ENCODE measurements at places on chromosomes 6 and 20. TPM values are rescaled to one million over a fixed set of nuclear protein-coding genes. Genes with fewer than 3 reads are reported as not detected.

DNA sequence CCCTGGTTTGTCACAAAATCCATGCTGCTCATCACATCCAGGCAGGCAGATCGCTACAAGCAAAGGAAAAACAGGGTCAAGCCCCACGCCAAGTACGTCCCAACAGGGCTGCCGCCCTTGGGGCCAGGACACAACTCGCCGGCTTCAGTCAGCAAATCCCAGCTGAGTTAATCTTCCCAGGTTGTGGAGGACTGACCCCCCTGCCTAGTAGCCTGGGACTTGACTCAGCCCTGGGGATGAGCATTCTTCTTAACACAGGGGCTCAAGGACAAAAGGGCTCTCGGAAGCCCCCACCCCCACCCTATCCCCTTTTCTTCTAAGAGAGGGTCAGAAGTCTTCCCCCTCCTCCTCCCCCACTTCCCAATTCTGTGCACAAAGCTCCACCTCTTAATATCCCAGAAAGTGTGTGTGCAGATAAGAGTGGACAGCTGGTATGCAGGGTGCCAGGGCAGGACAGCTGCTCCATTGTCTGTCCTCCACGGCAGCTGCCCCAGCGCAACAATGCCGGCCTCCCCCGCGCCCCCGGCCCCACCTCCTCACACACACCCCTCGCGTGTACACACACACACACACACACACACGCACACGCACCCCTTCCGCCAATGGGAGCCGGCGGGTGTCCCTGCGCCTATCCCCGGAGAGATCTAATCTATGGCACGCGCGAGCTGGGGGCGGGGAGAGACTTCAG lies 4.5 kb downstream of the DLL1 start:
- DNase-seq: peak; percentile 88

DNA sequence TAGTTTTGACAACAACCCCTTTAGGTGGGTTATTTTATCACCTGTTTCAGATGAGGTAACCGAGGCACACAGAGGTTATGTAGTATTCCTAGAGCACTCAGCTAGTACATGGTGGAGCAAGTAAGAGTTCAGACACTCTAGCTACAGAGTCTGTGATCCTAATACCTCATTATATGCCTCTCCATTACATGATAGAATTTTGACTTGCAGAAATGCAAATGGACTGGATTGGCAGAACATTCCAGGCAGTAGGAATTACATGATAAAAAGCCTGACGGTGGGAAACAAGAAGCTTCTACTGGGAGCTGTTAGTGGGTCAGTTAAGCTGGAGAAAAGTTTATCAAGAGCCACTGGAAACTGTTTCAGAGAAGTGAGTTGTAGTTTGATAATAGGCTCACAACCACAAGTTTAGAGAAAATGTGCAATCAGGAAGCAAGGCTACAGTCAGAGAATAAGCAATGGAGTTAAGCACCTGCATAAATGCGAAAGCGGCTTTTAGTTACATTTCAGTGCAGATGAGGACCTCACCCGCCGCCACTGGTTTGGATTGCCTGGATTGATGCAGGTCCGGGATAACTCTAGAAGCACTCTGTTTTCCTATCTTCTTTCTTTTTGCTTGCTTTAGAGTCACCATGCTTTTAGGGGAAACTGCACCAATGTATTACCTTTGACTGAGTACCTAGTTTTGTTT lies 34.7 kb upstream of the MYLK2 start:
- DNase-seq: no peak

GRCh38 chr20:45036044-45036755 lies 64.7 kb downstream of the KCNS1 start:
- DNase-seq: no peak

- DNase-seq: no peak
Observed at GRCh38 chr6:64383277-64383676, 747.7 kb downstream of the PHF3 start.

- DNase-seq: no peak
Observed at GRCh38 chr20:53910351-53911002, 159.9 kb downstream of the BCAS1 start.

GRCh38 chr6:104704191-104704590 lies 155.5 kb downstream of the HACE1 start:
- no peak for DNase-seq

DNA sequence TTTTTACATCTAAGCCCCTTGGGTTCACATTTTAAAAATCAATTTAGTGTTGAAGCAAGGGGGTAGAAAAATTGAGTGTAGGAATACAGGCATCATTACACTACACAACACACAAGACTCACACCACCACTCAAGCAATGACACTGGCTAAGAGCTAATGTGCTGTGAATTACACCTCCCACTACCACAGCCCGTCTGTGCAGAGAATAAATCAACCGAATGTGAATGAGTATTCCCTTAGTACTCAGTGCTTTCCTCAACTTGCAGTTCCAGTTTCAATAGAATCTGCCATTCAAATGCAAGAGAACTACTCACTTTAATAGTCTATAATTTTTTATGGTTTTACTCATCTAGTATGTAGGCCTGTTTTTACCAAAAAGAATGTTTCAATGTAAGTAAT lies 114.4 kb downstream of the PDSS2 start:
- no peak for DNase-seq

- no peak for DNase-seq
Observed at GRCh38 chr6:136991646-136992045, 53.1 kb downstream of the IL20RA start.

DNA sequence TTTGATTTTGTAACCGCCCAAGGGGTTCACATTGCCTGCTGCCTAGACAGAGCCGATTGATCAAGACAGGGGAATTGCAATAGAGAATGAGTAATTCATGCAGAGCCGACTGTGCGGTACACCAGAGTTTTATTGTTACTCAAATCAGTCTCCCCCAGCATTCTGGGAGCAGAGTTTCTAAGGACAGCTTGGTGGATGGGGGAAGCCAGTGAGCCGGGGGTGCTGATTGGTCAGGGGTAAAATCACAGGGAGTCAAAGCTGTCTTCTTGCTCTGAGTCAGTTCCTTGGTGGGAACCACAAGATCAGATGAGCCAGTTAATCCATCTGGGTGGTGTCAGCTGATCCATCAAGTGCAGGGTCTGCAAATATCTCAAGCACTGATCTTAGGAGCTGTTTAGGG lies 60.0 kb upstream of the EZR start:
- no peak for DNase-seq

DNA sequence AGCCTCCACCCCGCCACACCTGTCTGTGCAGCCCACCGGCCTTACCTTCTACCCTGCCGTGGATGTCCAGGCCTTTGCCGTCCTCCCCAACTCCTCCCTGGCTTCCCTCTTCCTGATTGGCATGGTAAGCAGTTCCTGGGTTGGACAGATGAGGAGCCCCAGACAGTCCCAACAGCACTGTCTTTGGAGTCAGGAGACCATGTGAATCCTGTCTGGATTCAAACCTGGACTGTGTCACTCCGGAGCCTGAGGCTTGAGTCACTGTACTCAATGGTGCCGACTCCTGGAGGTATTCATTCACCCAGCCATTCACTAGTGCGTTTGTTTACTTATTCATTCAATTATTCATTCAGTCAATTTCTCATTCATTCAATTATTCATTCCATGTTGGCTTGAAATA lies 20.0 kb upstream of the LBP start:
- no peak for DNase-seq

DNA sequence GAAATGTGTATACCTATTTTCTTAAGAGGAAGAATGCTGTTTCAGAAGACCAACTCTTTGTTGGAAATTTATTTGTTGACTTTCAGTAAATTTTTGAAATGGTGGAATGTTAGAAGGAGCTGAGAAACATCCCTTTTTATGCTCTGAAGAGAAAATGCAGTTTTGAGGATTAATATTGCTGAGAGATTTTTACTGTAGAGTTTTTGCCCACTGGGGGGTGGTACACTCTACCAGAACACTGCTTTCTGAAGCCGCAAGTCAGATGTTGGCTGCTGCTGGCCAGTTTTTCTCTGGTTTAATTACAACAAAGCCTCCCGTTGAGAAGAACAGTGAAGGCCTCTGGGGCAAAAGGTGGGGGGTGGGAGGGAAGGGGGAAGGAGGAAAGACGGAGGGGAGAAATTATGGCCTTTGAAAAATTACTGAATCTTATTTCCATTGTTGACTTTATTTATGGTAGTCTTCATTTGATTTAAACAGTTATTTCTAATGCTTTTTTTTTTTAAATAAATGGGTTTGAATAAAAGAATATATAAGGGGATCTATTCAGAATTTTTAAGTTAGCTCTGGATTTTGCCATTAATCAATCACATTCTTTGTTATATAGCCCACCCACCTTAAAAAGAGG lies 3.0 kb downstream of the FLRT3 start:
- DNase-seq: peak; percentile 38

DNA sequence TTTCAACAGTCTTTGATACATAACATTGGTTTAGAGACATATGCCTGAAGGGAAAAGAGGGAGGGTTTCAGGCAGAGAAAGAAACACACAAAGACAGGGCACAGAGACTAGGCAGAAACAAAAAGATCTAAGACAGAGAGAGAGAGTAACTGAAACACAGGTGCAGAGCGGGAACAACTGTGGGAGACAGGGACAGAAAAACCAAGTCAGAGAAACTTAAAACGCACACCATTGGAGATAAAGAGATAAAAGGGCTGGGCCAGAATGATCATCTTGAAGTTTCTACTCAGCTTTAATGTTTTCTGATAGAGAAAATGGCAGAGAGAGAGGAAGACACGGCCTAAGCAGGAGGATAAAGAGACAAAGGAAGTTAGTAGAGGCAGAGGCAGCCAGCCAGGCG lies 11.8 kb downstream of the UNC5CL start:
- DNase-seq: no peak

DNA sequence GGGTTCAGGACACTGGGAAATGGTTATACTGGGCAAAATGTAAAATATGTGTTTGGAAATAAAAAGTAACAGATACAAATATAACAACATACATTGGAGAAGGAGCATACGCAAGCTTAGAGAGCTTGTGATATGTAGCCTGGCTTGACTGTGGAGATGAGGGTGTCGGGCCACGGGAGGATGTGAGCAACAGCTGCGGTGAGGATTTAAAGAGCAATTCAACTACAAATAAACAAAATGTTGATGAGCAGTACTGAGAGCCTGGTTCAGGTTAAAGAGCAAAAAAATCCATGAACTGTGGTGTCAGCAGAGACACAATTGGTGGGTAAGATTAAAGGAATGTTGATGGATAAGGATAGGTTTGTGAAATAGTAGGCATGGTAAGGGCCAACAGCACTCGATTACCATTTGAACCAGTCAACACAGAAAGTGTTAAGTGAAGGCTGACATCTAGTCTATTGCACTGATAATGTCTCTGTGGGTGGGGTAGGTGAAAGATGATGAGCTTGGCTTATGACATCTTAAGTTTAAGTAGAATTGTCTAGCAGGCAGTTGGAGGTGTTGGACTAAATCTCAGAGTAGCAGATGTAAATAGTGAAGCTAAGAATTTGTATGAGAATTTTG lies 723.2 kb downstream of the EPM2A start:
- no peak for DNase-seq

GRCh38 chr6:133241086-133241900 lies at the start of gene EYA4:
TSS of gene EYA4 (plus strand) at chr6:133241357. CDS start at chr6:133274781, 33,424 bp downstream.
- peak; percentile 77 for DNase-seq

GRCh38 chr6:156720691-156721685 lies 56.2 kb upstream of the ARID1B start:
- peak; percentile 58 for DNase-seq

- DNase-seq: peak; percentile 37
Observed at GRCh38 chr6:138253731-138254130, 35.4 kb upstream of the PBOV1 start.

DNA sequence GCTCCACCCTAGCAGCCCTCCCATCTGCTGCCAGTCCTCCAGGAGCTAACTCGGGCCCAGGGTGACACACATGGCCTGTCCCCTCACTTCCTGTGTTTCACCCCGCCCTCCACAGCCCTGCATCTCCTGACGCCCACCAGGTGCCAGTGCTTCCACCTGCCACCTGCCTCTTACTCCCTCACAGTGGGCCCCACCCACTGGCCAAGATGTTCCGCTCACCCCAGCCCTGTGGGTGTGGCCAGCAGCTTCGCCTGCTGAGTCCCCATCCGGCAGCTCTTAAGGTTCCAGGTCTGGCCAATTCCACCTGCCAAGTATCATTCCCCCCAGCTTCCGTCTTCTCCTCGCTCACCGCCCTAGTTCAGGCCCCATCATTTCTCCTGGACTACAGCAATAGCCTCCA lies 184.1 kb downstream of the MBOAT1 start:
- DNase-seq: no peak

- DNase-seq: no peak
Observed at GRCh38 chr6:19438566-19439353, 398.4 kb upstream of the ID4 start.

DNA sequence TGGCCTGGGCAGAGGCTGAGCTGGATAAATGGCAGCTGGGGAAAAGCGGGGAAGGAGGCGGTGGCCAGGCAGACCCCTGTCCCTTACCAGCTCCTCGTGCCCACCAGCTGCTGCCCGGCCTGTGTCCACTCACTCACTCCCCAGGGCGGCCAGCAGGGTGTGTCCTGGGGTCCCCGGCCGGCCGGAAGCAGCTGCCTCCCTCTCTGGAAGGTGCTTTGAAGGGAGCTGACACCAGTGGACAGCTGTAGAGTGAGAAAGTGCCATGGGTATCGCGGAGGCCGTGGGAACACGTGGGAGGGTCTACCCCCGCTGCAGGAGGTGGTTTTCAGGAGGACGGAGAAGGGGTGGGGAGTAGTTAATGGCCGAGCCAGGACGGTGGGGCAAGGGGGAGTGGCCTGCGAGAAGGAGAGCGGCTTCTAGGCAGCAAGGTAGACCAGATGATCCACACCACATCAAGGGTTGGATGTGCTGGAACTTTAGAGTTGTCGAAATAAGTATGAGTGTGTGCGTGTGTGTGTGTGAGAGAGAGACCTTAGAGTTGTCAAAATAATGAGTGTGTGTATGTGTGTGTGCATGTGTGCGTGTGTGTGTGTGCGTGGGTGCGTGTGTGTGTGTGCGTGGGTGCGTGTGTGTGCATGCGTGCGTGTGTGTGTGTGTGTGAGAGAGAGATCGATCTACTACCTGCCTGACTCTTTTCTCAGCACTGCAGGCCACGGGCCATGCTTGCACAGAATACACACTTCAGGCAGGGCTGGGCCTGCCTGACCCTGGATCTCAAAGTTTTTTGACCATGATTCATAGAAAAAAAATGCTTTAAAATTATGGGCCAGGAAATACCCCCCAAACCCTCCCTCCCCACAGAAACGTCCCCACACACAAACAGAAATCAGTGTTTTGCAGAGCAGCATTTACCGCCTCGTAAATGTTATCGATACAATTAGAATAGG lies 43.9 kb downstream of the CDH4 start:
- no peak for DNase-seq

DNA sequence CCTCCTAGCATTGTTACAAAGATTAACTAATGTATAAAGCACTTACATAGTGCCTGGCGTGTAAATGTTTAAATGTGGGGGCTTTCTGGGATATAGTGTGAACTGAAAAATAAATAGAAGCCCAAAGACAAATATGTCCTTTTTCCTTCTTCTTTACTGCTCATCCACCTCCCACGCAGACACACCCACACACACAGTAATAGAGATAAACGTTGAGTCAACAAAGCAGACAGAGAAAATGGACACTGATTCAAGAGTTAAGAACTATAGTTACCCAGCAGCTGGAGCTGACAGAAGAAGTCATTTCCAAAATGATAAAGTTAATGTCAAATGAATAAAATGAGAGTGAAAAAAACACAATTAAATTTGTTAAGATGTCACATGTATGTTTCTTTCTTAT lies 68.3 kb downstream of the FHL5 start:
- DNase-seq: no peak

- DNase-seq: no peak
Observed at GRCh38 chr6:146868671-146869209, 270.0 kb downstream of the ADGB start.

Gene SPATA25
- total RNA-seq: 2.5 TPM

Gene PERP
- 44.6 TPM for total RNA-seq

Gene GABBR1
- 36.8 TPM for total RNA-seq

Gene IMPG1
- total RNA-seq: 0.31 TPM

Gene PDE10A
- total RNA-seq: 5.7 TPM

Gene NTSR1
- 0.06 TPM for total RNA-seq

Gene VGLL2
- 4.6 TPM for total RNA-seq

Gene OPN5
- total RNA-seq: not detected
